Fibroblast of the conjunctiva (primary cell): ENCODE measurements at places on chromosomes 4 and X.

- no peak for DNase-seq
Observed at GRCh38 chr4:11566444-11567022, 137.8 kb upstream of the HS3ST1 start.

GRCh38 chrX:130097507-130098209 lies 12.6 kb downstream of the ELF4 start:
- DNase-seq, result no peak

GRCh38 chrX:107675823-107676555 lies 47.7 kb downstream of the PRPS1 start:
- peak; percentile 53 for DNase-seq

DNA sequence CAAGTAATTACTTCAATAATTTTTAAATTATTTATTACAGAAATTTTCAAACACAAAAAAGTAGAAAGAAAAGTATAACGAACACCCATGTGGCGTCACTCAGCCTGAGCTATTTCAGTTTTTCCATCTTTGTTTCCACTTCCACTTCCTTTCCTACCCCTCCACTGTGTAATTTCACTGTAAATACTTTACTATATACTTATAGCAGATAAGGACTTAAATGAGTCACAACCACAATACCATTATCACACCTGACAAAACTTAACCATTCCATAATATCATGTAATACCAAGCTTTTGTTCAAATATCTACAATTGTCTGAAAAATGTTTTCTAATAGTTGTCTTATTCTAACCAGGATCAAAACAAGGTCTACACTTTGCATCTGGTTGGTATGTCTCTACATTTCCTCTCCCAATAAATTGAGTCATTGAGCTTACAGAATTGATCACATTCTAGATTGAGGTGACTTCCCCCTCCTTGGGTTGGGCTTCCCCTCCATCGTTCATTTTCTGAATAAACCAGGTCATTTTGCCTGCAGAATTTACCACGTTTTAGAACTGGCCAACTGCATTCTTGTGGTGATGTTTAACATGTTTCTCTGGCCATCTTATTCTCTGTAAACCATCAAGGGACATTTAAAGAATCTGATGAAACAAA lies 48.7 kb downstream of the ATP10D start:
- DNase-seq, result no peak

- no peak for DNase-seq
Observed at GRCh38 chr4:110675426-110675825, 52.5 kb upstream of the PITX2 start.

- no peak for DNase-seq
Observed at GRCh38 chr4:78938474-78938867, 767 bp downstream of the PAQR3 start.

DNA sequence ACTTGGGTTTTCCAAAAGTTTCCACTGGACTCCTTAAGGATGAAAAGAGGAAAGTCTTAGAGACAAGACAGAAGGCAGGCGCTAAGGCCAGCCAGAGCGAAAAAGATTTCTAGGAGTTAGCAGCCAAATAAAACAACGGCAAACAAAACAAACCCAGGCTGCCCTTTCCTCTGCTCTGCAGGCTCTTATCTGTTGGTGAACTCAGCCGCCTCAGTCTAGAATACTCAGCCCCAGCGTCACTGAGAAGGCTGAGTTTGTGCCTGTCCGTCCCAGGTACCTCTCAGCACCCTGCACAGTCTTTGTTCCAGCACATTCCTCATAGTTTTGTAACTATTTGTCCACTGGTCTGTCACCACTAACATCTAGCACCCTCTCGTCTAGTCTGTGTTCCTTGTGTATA lies 75.6 kb upstream of the FAM9C start:
- DNase-seq, result no peak

GRCh38 chr4:151169223-151169622 lies 69.8 kb downstream of the RPS3A start:
- DNase-seq, result peak; percentile 94

GRCh38 chrX:131671735-131672134 lies 127.9 kb downstream of the OR13H1 start:
- DNase-seq, result no peak

GRCh38 chr4:26075583-26075982 lies 161.6 kb downstream of the SMIM20 start:
- no peak for DNase-seq

DNA sequence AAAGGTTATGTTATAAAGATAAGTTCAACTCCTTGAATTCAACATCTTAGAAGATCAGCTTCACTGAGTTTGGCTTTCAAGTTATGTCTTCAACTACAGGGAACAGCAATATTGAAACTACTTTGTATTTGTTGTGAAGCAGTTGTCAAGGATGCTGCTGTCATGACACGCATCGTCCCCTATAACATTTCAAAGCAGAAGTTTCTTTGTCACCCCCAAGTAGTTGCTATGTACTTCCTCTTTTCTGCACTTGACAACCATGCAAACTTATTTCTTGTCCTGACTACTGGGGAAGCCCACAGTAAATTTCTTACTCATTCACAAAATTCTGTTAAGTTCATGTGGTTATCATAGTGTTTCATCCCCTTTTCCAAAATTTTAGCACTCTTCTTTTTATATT lies 14.3 kb downstream of the ANTXR2 start:
- DNase-seq, result no peak

DNA sequence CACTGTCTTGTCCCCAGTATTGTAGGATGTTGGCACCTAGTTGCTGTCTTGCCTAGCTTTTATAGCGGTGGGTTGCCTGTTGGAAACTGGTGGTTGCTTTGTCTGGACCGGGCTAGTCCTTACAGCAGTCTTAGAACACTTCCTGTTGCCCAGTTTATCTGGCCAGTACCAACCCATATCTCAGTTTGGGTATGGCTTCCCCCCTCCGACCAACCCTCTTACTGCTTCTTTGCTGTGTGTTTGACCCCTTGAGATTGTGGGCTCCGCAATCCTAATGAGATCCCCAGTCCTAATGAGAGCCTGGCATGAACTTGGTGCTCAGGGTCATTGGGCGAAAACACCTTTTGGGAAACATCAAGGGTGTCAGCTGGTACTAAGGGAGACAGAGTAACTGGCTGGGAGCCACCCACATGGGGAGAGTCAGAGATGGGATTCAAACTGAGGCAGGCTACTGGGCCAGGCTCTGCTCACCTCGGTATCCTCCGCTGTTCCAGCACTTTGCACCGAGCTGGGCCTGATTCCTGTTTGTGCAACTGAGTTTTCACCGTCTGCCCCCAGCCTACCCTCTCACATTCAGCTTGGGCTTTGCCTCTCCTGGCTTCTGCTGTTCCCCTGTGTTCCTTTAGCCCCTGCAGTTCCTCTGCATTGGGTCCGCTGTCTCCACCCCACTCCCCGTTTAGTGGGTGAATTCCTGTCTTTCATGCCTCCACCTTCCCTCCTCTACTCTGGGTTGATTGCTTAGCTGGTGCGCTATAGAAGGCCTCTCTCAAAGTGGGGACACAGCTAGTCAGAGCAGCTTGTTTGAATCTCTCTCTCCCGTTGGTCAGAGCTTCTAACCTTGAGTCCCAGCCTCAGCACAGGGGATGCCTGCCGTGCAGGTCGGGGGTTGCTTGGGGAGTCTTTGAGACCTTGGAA lies 1.6 kb downstream of the TBC1D14 start:
- no peak for DNase-seq

DNA sequence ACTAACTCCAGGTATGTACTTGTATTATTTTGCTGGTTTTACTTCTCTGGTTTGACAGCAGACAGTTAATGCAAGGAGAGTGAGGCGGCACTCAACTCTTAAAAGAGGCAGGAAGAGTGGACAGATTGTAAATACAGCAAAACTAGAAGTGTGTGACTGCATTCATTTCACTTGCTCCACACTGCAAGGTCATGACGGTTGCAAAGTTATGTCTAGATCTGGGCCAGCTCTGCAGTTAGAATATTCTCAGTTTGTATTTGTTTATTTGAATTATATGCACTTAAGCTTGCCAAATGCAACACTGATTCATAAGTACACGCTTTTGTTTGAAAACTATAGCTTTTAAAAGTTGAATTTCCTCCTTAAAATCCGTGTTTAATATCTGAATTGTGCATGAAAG lies 148.9 kb downstream of the STIM2 start:
- peak; percentile 55 for DNase-seq

DNA sequence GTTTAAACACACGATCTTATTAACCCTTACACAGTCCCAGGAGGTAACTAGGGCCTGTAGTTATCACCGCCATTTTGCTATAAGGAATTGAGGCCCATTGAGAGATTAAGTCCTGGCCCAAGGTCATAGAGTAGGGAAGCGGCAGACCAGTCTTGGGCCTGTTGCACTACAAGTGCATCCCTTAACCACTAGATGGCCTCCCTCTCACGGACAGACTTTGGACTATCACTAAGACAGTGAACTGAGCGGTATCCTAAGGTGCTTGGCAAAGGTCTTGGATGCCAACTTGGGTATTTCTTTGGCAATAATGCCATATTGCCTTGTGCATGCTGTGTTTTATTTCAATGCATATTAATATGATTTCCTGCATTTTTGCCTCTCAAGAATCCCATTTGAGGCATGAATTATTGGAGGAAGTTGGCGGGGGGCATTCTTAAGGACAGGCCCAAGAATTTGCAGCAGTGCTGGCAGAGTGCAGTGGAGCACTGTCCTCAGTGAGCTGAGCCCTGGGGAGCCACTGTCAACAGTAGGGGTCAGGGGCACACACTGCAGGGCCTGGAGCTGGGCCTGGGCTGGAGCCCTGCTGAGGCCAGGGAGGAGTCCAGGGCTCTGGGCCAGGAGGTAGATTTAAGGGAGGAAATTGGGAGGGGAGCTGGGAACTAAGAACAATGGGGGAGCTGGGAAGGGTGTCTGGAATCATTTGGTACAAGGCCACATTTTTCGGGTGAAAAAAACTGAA lies 147.4 kb downstream of the SMIM20 start:
- peak; percentile 37 for DNase-seq

DNA sequence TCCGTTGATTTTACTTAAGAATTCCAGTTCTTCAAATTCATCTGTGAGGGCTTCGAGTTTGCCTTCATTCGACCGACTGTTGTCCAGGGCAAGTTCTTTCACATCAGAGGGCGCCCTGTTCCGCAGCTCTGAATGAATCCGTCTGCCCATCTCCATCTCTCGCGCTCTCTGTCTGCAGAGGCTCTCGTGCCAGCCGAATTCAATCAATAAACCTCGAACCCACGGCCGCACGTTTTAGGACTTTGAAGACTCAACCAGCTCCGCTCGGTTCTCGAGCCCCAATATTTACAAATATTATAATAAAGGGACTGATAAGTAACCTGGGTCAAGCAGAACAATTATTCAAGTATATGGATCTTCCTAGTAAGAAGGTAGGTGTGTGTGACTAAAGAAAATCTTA lies 556.4 kb upstream of the SMIM31 start:
- DNase-seq, result no peak

GRCh38 chr4:1644891-1645657 lies 39.0 kb downstream of the FAM53A start:
- no peak for DNase-seq

DNA sequence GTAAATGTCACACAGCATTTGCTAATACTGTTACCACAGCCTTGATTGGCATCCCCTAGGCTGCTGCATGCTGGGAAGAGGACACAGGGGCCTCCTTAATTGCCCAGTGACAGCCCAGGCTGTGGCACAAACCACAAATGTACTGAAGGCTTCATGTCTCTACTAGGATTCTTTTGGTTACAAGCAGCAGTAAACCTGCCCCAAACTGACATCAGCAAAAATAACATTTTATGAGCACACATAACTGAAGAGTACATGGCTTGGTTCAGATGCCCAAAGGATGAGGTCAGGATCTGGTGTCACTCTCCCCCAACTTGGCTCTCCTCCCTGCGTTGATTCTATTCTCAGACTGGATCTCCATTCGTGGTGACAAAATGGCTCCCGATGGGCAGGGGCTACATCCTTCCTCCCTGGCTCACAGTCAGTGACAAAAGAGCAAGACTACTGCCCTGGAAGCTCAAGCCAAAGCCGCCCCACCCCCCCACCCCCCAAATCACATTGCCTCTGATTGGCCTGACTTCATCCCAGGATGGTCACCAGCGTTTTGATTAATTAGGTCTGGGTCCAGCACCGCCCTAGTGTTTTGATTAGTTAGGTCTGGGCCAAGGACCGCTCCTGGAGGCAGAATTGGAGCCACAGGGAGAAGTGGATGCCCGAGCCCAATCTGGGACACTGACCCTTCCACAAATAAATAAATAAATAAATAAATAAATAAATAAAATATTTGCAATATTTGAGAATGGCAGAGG lies 180.5 kb upstream of the RBPJ start:
- no peak for DNase-seq

DNA sequence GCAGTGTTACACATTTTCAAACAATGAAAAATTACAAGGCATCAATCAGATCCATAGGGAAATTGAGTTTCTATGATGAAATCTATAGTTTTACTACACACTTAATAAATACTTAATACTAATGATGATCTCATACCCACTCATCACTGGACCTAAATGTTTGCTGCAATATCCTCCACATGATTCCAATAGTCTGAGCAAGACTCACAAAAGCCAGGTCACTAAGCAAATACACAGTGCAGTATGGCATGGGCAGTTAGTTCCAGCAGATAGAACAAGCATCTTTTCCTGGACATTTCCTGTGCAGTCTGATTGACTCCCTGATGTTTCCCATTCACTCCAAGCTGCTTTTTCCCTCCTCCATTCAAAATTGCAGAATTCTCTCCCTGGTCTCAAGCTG lies 109.0 kb upstream of the ATOH1 start:
- DNase-seq, result no peak

GRCh38 chr4:119032921-119033685 lies 102.5 kb upstream of the MYOZ2 start:
- no peak for DNase-seq

DNA sequence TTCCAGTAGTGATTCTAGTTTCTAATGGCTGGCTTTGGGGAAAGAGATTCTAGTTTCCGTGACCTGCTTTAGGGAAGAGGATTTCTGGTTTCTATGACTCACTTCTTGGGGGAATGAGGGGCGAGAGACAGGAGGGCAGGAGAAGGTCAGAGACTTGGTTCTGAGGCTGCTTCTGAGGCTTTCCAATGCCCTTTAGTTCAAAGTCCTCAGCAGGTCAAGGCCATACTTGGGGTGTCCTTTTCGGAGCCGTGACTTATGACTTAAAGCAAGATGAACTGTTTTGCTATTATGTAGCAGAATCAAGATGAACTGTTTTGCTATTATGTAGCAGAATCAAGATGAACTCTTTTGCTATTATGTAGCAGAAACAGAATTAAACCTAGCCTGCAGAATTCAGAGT lies 52.2 kb upstream of the TLR3 start:
- no peak for DNase-seq

- DNase-seq, result no peak
Observed at GRCh38 chr4:3362431-3363287, 69.8 kb downstream of the RGS12 start.

- no peak for DNase-seq
Observed at GRCh38 chr4:87461281-87461700, 38.9 kb downstream of the NUDT9 start.

DNA sequence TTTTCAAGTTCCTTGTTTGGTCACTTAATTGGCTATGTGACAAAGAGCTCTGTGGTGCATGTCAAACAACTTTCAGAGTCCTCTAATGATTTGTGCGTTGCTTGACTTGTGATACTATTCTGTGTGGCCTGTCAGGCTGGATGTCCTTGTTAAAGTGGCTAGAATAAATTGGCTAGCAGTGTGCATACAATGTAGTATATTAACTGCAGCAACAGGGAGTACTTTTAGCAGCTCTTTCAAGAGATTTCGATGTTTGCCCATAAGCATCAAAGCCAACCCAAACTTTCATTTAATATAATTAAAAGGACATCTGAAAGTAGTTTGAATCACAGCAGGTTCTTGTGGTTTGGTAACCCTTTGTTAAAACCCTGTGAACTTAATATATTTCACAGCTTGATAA lies 718.9 kb downstream of the ADGRL3 start:
- DNase-seq, result no peak
